ENCODE measurements at places on chromosomes 11 and 22. TPM values are rescaled to one million over a fixed set of nuclear protein-coding genes. Genes with fewer than 3 reads are reported as not detected.

Gene SLC15A3
- total RNA-seq: 4.6 TPM

Gene OR2AT4
- not detected for total RNA-seq

Gene MAP6
- total RNA-seq: 0.20 TPM

Gene RPLP2
- total RNA-seq: 383 TPM

Gene ASRGL1
- 10.5 TPM for total RNA-seq

Gene PKP3
- 0.22 TPM for total RNA-seq

Gene FIBIN
- not detected for total RNA-seq

Gene ELFN2
- total RNA-seq: under 0.01 TPM

Gene P2RX6
- not detected for total RNA-seq

Gene SCN4B
- not detected for total RNA-seq

Gene RIN1
- 3.5 TPM for total RNA-seq

GRCh38 chr11:130118636-130119387 lies 40.8 kb upstream of the ST14 start:
- no peak for DNase-seq

DNA sequence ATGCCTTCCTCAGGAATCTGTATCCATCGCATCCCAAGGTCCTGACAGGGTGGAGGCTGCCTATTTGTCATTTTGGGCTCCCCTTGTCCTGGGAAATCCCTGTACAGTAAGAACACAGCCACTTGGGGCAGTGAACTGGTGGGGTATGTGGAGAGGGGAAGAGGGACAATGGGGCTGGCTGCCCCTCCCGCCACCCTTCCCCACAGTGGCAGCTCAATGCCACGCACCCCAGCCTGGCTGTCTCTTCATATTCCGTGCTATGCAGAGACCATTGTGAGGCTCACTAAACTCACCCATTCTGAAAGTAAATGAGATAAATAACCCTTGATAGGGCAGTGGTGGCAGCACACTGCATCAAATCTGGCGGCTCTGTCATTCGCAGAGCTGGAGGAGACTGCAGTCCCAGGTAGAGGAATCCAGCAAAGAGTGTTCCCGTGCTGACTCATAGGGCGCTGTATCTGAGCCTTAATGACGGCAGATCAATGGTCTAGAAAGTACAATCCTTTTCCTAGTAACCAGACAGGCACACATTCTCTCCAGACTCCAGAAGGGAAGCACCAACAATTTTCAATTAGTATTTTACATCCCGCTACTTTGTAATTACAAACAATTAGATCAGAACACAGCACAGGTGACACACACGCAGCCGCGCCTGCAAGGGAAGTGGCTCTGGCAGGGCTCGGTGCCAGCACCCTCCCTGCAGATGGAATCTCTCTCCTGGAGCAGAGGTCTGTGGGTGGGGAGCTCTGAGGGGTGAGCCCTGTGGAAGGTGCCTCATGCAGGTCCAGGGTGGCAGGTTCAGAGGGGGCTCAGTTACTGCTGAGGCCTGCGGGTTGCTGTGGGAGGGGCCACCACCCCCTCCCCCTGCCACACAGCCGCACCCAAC lies 167.9 kb upstream of the B3GAT1 start:
- no peak for DNase-seq

- peak; percentile 18 for DNase-seq
These were observed 7.2 kb downstream of the TMEM86A start for GRCh38 chr11:18705651-18706281.

- no peak for DNase-seq
These were observed 9.2 kb upstream of the NDUFS8 start for GRCh38 chr11:68021167-68021787.

DNA sequence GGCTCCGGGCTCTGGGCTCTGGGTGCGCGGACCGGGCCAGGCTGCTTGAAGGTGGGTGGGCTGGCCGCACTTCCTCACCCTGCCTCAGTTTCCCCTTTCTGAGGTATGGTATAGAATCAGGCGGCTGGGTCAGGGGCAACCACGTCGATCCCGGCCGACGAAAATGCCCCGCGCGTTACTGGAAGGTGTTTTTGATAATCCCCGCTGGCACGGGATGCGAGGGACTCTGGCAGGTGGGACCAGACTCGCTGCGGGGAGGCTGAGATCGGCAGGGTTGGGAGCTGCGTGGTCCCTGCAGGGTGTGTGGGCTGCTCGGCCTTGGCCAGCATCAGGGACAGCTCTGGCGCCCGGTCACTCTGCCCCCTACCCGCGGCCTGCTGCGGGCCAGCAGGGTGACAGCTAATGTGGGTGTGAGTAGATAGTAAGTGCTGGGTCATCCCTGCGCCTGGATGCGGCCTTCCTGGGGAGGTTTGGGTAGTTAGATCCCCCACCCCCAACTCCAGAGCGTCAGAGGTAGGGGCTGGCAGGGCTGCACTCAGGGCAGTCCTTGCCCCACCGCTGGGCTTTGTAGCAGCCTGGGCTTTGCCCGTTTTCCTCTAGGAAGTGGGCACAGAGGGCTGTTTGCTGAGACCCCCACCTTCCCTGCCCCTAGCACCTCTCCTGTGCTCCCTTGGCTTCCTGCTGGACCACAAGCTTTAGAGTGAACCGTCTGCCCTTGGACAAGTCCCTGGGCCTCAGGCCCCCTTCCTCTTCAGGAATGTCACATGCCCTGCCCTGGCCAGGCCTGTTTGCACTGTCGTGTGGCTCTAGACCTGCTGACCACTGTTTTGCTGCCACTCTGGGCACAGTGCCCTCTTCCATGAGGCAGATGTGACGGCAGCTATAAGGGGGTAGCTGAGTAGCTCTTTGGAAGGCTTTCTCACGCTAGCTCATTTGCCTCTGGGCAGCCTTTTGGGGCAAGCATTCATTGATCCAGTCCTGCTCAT lies 579 bp downstream of the TANGO2 start:
- peak; percentile 44 for DNase-seq

GRCh38 chr11:102476812-102477211 lies 24.2 kb upstream of the TMEM123 start:
- DNase-seq: peak; percentile 14

DNA sequence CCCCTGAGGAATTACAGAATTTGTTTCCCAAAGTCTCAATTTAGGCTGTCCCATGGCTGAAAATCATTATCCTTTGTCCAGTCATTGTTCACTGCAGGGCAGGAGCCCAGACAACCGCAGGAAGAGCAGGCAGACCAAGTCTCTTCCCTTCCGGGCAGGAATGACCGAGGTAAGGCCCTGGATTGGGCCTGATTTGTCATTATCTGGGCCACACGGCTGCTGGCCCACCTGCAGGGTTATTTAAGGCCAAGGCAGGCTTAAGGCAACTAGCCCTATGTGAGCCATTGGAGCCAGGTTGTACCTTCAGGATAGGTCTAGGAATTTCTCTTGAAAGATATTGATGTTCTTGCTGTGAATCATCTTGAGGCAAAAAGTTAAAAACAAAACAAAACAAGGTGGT lies 9.7 kb upstream of the IL10RA start:
- no peak for DNase-seq

DNA sequence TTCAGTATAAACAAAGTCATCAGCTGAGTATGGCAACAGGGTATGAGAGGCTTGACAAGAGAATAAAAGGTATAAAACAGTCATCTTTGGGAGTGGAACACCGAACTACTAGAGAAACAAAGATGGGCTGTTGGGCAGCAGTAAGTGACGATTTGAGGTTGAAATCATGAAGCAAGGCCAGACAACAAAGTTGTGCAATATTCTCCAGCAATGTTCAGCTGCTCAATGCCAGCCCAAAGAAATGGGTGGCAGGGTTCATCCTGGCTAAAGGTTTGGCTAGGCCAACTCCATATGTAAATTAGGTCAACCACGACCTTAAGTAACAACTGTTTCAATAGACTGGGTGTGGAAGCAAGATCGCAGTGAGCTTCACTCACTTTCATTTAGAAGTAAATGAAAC lies 6.2 kb downstream of the APIP start:
- no peak for DNase-seq

DNA sequence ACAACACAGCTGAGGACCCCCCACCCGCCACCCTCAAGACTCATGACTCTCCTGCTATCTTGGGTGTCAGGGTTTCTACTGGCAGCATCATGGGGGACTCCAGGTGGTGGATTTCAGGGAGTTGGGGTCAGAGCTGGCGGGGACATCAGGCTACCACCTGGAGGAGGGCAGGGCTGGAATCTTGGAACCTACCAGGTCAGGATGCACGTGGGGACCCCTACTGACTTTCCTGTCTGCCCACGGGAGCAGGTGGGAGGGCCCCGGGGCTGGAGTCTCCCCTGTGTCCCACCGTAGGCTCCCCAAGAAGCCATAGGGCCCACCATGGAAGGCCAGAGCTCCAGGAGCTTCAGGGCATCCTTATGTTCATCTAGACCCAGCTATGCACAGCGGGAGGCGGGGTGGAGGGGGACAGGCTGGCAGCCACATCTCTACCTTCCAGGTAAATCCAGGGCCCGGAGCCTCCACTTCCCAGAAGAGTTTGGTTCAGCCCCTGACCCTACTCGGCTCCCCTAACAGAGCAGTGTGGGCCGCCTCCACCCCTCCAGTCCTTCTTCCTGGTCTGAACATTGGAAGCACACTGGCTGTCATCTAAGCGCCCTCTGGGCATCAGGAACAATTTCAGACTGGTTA lies 10.0 kb downstream of the SLC37A2 start:
- no peak for DNase-seq

- no peak for DNase-seq
These were observed 46.2 kb downstream of the ATXN10 start for GRCh38 chr22:45717789-45718188.

GRCh38 chr11:110621826-110622225 lies 90.4 kb downstream of the ARHGAP20 start:
- DNase-seq: no peak

DNA sequence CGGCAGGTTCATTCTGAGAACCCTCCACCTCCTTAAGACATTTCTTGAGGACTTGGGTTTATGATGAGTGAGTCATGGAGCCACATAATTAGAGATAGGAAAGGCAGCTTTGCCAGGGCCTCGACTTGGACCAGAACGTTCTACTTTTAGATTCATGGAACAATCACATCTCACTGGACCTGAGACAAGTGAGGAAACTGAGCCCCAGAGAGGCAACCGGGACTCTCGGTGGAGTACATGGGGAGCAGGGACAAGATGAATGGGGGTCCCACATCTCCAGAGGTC lies 59.5 kb downstream of the LINC01488 start:
- no peak for DNase-seq

- DNase-seq: no peak
These were observed 256.9 kb upstream of the PITPNB start for GRCh38 chr22:28175730-28176492.

DNA sequence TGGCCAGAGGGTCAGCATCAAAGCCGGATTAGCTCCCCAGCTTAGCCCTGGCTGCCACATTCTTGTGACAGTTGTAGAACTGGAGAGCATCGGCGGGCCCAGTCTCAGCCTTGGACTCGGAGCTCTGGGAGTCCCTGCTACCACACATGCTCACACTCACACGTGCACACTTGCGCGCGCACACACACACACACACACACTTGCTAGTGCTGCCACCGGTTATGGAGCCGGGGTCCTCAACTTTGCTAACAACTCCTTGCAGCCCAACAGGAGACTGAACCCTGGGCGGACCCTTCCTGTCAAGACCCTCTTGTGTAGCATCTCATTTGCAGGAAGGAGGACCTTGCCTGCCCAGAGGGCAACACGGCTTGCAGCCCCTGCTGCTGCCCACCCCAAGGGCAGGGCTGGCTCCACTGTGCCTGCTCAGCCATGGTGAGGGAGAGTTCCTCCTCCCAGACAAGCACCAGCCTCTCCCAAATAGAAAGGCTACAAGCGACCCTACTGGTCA lies 107.6 kb downstream of the WNT7B start:
- DNase-seq: no peak

GRCh38 chr22:42397332-42398249 lies 34.6 kb downstream of the NFAM1 start:
- peak; percentile 49 for DNase-seq

DNA sequence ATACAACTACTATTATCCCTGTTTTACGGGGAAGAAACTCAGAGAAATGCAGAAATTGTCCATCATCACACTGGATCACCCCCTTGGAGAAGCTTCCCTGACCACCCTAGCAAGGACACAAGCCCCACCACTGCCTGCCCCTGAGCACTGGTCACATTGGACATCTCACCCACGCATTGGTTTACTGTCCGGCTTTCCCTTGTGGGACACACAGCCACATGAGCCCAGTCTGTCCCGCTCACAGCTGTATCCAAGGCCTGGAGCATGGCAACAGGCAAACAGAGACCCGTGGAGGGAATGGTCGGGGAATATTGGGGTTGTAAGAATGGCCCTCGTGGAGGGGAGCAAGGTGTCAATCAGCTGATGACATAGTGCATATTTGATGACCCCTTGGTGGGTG lies 42.7 kb upstream of the FGF3 start:
- DNase-seq: no peak

DNA sequence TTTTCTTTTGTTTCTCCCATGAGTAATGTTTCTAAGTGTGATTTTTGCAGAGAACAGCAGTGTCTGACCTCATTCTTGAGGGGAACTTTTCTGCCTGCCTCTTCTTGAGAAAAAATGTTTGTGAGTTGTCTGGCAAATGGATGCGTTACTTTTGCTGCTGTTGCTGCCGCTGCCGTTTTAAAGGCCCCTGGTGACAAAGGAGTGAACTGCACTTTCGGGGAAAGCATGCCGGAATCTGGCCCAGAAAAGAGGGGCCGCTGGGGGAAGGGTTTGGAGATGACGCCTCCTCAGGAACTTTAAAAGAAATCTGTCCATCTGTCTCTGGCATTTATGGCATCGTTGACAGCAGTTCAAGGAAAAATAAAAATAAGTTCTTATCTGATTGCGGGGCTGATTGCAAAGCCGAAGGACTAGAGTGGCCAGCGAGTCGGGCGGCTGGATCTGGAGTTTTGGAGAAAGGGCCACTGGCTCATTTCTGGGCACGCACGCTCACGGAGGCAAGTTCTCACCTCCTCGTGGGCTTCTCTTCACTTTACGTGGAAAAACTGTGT lies 16.5 kb downstream of the ZBTB16 start:
- DNase-seq: peak; percentile 54

DNA sequence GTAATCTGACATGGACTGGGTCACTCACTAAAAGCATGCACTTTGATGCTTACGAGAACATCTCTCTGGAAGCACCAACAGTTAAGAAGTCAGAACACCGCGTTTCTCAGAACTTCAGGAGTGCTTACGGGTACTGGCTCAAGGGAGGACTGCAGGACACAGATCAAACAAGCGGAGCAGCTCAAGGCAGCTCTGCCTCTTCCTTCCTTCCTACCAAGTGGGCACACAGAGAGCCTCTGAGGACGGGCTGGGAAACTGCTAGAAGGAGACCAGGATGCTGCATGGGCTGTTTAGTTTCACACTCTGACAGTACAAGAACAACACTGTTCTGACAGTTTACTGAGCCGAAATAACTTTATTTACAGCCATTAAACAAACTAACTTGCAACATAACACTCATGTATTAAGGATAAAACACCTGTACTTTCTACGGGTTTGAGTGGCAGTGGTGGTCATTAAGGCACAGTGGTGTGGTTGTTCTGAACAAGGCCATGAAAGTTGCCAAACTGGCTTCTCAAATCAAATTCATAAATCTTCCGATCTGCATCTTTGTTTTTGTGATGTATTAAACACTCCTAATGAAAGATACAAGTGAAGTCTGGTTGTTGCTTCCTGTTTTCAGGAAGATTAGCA lies 37.5 kb downstream of the ARFGAP3 start:
- DNase-seq: no peak

- no peak for DNase-seq
These were observed 57.1 kb downstream of the ST14 start for GRCh38 chr11:130216591-130217132.

Data from lung microvascular endothelial cell (primary cell).